ENCODE measurements at places on chromosomes 1 and 21.

- DNase-seq, result no peak
Measured at GRCh38 chr21:25424048-25424447, 183.2 kb downstream of the MRPL39 start.

GRCh38 chr1:27665016-27665651 lies 6.9 kb downstream of the IFI6 start:
- no peak for DNase-seq

GRCh38 chr1:185318431-185319138 lies 1.5 kb upstream of the IVNS1ABP start:
- no peak for DNase-seq

GRCh38 chr1:55364216-55364615 lies 149.1 kb upstream of the USP24 start:
- DNase-seq, result no peak

GRCh38 chr1:211731456-211732292 lies 56.3 kb upstream of the NEK2 start:
- DNase-seq, result no peak

DNA sequence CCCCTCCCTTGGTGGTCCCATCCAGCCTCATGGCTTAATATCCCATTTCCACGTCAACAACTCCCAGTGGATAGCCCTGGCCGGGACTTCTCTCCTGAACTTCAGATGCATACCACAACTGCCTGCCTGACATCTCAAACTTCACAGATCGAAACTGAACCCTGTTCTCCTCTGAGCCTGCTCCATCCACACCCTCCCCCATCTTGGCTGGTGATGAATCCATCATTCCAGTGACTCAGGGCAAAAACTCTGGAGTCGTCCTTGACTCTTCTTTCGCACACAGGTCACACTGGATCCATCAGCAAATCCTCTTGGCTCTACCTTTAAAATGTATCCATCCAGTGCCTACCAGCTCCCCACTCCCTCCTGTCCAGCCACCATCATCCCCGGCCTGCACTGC lies 3.9 kb downstream of the TAS1R2 start:
- DNase-seq, result no peak

DNA sequence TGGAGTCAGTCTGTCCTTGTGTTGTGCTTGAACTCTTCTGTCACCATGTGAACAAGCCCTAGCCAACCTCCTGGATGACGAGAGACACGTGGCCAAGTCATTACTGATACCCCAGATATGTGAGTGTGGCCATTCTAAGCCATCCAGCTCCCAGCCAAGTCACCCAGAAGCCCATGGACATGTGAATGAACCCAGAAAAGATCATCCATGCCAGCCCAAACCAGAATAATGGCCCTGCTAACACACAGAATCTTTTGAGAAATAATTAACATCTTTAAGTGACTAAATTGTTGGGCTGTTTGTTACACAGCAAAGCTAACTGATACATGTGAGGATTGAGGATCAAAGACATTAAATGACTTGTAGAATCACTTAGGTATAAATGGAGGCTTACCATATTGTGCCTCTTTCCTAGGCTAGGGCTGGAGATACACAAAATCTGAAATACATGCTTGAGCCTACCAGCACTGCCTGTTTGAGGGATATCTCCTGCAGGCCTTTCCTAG lies 38.2 kb downstream of the KANK4 start:
- no peak for DNase-seq

- no peak for DNase-seq
Measured at GRCh38 chr1:163672976-163673758, 351.4 kb downstream of the NUF2 start.

GRCh38 chr1:185244015-185244747 lies 72.9 kb downstream of the IVNS1ABP start:
- peak; percentile 17 for DNase-seq

- DNase-seq, result no peak
Measured at GRCh38 chr1:44839576-44839975, 3.5 kb downstream of the PTCH2 start.

GRCh38 chr1:156167536-156167935 lies 14.2 kb downstream of the SEMA4A start:
- DNase-seq, result no peak

DNA sequence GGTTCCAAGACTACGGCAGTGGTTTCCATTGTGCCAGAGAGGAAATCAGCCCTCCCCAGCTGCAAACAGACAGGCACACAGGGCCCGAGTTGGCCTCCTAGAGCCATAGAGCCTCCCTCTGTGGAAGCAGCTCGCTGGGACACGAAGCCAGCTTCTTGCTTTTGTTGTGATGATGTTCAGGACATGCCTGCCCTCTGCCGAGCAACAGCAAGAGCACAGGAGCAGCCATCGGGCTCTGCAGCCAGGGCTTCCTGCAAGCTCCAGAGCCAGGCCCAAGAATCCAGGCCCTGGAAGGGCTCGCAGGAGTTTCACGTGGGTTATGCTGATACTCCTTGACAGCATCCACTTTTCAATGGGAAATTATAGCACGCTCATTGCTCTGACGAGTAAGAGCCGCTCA lies 18.5 kb downstream of the NPHP4 start:
- no peak for DNase-seq

- no peak for DNase-seq
Measured at GRCh38 chr1:231000639-231001038, 21.7 kb downstream of the ARV1 start.

DNA sequence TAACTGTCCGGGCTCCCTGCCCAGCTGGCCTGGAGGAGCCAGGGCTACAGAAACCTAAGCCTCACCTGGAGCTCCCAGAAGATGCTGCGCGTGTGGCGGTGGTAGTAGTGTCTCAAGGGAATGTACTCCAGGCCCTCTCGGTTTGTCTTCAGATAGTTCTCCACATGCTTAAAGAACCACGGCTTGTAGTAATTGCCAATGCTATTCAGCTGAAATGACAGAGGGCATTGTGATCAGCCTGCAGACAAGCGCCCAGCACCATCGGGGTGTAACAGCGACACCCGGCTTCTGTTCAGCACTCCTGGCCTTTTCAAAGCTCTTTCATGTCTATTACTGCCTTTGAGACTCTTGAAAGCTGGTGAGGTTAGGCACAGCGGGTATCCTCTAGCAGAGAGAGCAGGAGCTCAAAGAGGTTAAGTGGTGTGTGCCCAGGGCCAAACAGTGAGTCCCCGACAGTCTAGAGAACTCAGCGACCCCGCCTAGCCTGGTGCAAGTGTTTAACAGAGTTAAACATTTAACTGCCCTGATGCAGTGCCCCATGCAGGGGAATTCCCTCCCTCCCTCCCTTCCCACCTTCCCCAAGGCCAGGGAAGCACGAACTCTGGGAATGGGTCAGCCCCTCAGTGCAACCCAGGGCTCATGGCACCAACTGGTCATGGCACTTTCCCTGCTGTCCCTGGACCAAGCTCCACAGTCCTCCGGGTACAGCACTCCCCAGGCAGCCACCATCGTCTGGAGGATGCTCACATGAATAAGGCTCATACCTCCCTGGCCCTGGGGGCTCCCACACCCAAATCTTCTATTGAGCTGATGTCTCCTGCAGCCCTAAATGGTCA lies 21.5 kb downstream of the DHCR24 start:
- no peak for DNase-seq

- no peak for DNase-seq
Measured at GRCh38 chr1:200388791-200389190, 21.0 kb downstream of the ZNF281 start.

DNA sequence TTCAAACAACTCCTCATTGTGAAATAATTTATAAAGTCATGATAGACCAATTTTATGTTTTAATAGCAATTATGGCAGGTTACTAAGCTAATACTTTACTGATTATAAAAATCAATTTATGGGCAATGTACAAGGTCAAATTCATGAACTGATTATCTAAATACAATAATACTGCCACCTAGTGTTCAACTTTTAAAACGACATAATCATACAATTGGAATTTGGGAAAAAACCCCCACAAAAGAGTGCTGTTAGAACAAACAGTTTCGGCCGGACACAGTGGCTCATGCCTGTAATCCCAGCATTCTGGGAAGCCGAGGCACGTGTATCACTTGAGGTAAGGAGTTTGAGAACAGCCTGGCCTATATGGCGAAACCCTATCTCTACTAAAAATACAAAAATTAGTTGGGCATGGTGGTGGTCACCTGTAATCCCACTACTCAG lies 14.0 kb downstream of the GTF2B start:
- DNase-seq, result no peak

- DNase-seq, result no peak
Measured at GRCh38 chr1:206575894-206576737, 36.1 kb downstream of the EIF2D start.

GRCh38 chr1:15070145-15070748 lies 83.3 kb upstream of the TMEM51 start:
- DNase-seq, result no peak

DNA sequence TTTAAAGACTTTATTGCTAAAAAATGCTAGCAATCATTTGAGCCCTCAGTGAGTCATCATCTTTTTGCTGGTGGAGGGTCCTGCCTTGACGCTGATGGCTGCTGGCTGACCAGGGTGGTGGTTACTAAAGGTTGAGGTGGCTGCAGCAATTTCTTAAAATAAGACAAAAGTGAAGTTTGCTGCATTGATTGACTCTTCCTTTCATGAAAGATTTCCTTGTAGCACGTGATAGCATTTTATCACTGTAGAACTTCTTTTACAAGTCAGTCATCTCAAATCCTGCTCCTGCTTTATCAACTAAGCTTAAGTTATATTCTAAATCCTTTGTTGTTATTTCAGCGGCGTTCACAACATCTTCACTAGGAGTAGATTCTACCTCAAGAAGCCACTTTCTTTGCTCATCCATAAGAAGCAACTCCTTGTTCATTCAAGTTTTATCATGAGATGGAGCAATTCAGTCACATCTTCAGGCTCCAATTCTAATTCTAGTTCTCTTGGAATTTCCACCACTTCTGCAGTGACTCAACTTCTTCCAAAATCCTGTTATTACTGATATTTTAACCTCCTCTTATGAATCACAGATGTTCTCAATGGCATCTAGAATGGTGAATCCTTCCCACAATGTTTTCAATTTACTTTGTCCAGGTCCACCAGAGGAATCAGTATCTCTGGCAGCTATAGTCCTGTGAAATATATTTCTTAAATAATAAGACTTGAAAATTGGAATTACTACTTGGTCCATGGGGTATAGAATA lies 17.6 kb upstream of the RGS1 start:
- DNase-seq, result no peak

DNA sequence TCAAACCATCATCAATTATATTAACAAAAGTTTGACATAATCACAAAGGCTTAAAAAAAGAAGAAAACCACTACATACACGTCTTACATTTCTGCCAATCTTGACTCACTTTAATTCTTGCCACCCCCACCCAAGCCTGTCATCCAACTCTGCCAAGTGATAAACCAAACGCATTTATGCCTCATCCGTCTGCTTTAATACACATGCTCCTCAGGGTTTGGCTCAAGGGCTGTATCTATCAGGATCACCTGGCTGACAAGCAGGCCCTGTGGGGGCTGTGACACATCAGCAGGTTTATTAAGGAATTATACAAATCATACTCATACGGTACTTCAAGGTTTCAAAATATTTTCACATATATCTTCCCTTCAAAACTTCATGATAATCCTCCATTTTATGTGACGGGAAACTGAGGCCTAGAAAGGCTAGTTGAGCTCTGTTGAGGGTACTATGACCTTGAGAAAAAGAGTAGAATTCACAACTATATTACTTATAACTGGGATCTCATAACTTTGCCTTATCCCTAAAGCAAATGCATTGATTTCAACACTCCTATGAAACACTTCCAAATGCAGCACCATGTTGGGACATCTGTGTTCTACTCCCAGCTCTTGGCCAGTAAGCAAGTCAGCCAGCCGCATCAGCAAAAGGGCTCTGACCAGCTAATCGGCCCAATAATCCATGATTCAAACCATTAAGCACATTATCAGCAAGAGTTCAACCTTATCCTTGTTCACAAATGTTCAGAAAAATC lies 8.7 kb downstream of the SORT1 start:
- DNase-seq, result no peak

DNA sequence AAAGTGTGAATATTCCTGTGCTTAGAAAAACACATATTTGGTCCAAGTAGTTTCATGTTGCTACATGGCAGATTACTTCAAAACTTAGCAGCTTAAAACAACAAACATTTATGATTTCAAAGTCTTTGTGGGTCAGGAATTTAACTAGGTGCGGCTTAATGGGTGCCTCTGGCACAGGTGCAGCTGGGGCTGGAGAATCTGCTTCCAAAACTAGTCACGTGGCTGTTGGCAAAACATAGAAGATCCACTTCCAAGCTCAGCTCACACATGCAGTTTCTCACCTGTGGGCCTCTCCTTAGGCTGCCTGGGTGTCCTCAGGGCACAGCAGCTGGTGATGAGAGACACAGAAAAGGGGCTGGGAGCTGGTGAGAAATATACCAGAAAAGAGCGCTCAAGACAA lies 263.4 kb downstream of the TTLL7 start:
- DNase-seq, result no peak

DNA sequence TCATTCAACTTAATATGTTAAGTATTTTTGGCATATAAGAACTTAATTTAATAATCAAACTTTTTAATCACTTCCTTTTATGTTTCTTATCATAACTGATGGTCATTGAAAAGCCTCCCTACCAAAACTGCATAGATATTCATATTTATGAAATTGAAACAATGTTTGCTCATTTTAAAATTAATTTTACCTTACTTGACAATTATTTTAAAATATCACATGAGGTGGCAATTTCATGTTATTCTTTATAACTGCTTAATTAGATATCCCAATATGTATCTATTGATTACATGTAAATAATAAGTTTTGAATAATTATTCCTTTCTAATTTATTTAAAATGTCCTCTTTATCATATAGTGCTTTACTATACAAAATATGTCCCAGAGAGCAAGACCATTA lies 266.1 kb upstream of the NRIP1 start:
- no peak for DNase-seq

- DNase-seq, result no peak
Measured at GRCh38 chr21:14114251-14114650, 96.5 kb downstream of the LIPI start.

DNA sequence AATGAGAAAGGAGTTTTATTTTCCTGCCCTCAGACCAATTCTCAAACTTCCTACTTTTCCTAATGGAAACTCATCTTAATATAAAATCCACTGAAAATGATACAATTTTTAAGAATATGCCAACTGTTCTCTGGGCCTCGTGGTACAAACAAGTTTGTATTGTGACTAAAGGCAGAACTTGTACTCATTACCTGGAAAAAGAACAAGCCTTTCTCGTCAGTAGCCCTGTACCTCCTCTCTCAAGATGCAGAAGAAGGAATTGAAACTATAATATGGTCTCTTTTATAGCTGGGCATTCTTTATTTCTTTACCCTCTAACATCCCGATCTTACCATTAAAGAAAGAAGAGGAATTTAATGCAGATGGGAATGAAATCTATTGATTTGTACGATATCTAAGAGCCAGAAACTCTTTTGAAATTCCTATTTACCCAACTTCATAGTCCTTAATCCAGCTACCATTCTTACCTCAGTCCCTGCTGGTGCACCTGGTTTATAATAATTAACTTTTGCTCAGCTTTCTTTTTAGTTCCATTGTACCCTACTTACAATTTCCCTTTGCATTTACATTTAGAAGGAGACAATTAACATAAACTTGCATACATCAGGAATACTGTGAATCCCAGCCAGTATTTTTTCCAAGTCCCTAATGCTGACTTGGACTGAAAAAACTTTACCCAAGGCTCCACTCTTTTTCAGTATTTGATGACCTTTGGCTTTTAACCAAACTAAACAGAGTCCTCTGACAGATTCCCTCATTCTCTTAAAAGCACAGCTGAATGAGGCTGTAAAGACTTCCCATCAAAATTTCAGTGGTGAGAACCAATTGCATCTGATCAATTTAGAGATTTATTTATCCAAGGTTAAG lies 1162.4 kb downstream of the BRINP3 start:
- DNase-seq, result no peak

Measured in activated naive CD4-positive, alpha-beta T cell treated with anti-CD3 and anti-CD28 coated beads, Interleukin-2, amount 50 U/mL, for 72 hours (primary cell).